Right kidney (tissue), 9 donors: ENCODE measurements at places on chromosomes 7 and 10.

GRCh38 chr10:72337039-72337629, 17.6 kb downstream of the DNAJB12 start:
- DNase-seq: peak; percentile 69

GRCh38 chr7:12423355-12423996, 19.8 kb upstream of the VWDE start:
- DNase-seq: no peak

DNA sequence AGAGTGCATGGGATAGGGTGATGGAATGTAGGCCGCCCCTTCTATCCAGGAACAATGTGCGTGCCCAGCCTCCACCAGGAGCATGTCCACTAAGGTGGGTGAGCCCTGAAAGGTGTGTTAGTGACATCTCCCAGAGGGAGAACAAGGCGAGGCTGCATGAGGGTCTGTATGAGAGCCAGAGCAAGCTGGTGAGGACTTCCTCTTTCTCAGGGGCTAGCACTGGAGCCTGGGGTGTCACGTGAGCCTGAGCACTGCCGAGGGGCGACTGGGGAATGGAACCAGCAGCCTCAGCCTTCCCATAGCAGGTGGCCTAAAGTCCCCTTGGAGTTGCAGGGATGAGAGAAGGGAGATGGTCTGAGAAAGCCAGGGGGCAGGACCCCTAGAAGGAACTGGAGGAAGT, 156.3 kb upstream of the COBL start:
- DNase-seq: no peak

DNA sequence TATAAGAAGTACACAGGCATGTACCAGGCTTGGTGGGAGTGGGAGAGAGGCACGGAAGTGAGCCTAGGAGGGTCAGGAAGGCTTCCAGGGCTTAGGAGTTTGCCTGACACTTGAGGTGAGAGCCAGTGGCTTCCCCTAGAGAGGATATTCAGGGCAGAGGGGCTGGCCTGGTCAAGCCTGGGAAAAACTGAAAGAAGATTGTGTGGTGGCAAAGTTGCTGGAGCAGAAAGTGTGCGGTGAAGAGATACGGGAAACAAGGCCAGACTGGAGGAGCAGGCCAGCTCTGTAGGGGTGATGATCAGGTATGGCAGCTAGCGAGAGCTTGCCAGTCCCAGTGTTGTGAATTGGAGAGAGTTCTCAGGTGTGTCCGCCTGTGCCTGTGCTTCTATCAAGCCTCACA, 129.9 kb downstream of the CCNY start:
- no peak for DNase-seq

GRCh38 chr7:46189255-46189790, 268.3 kb upstream of the IGFBP3 start:
- no peak for DNase-seq

- no peak for DNase-seq
Observed at GRCh38 chr7:152081088-152081487, 55.6 kb downstream of the GALNT11 start.

- no peak for DNase-seq
Observed at GRCh38 chr7:103752995-103753394, 236.5 kb downstream of the RELN start.

DNA sequence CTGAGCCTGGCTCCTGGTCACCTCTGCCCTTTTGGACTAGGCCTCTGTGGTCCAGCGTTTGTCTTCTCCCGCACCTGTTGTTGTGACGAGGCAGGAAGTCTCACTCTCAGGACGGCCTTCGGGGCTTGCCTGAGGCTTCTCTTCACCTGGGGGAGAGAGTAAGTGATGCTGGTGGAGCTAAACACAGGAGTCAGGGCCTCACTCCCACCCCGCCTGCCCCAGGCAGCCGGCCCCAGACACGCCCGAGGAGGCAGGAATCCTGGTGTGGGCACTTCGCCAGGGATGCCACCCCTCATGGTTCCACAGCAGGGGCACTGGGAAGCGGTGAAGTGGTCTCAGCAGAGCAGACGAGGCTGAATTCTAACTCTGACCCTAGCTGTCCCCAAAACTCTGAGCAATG, 42.4 kb downstream of the IL2RA start:
- no peak for DNase-seq

DNA sequence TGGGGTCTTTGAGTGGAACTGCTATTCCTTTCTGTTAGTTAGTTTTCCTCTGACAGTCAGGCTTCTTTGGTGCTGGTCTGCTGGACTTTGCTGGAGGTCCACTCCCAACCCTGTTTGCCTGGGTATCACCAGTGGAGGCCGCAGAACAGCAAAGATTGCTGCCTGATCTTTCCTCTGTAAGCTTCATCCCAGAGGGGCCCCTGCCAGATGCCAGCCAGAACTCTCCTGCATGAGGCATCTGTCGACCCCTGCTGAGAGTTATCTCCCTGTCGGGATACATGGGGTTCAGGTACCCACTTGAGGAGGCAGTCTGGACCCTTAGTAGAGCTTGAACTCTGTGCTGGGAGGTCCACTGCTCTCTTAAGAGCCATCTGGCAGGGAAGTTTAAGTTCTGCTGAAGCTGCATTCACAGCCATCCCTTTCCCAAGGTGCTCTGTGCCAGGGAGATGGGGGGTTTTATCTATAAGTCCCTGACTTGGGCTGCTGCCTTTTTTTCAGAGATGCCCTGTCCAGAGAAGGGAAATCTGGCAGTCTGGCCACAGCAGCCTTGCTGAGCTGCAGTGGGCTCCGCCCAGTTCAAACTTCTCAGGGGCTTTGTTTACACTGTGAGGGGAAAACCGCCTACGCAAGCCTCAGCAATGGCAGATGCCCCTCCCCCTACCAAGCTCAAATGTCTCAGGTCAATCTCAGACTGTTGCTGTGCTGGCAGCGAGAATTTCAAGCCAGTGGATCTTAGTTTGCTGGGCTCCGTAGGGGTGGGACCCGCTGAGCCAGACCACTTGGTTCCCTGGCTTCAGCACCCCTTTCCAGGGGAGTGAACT, 89.7 kb upstream of the CDK6 start:
- DNase-seq: peak; percentile 54

- no peak for DNase-seq
Observed at GRCh38 chr7:76346778-76347177, 12.0 kb downstream of the YWHAG start.
